H54 (cell line): ENCODE measurements at places on chromosomes 7 and 10.

DNA sequence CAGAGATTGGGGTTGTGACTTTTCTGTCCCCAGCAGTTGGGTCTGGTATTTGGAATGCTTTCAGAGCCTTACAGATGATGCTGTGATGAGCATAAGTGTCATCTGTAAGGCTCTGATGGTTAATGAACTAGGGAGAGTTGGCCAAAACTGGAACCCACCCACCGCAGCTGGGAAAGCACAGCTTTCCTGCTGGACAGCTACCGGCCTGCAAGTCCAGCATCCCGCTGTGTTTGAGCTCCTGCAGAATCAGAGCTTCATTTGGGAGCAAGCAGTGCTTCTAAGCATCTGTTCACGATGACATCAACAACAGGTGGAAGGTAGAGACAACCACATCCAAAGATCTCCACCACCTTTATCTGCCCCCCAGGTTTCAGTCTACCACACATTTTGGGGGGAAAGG lies 11.7 kb downstream of the UCN3 start:
- no peak for DNase-seq

- peak; percentile 83 for DNase-seq
Observed at GRCh38 chr7:139777948-139778841, at the start of gene HIPK2. Gene HIPK2 (minus strand): TSS chr7:139777998. CDS start chr7:139777623, 375 bp downstream.

DNA sequence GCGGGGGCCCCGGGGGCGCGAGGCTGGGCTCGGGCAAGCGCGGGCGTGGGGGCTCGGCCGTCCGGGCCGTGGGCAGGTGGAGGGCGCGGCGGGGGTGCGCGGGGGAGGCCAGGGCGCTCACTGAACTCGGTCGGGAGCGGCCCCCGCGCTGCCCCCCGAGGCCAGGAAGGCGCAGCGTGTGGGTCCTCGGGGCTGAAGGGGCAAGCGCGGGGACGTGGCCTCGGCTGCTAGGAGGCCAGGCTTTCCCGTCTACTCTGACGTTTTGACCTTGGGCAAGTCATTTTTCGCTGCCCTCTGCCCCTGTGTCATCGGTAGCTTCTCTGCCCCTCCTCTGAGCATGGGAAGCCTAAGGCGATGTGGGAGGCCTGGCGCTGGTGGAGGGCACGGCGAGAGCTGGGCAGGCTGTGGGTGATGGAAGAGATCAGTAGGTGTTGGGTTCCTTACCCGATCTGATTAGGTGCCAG lies 441 bp downstream of the FBH1 start:
- peak; percentile 20 for DNase-seq

DNA sequence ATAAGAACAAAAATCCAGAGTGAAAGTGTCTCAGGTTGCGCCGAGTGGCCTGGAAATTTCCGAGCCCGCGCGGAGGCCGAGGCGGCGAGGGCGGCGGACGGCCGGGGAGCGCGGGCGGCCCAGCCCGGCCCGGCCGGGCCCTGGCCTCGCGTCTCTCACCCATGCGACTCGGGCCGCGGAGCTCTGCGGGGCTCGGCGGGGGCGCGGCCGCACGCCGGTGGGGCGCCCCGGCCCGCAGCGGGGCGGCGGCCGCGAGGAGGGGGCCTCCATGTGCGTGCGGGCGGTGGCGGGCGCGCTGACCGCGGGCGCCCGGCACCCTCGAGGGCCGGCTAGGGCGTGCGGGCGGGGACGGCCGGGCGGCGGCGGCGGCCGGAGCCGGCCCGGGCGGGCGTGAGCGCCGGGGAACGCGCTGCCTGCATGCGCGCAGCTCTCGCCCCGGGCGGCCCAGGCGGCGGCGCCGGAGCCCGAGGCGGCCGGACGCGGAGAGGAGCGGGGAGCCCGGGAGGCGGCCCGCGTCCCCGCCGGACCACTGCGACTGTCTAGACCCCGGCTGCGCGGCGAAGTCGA lies 302 bp upstream of the EN2 start:
- DNase-seq = no peak

GRCh38 chr10:62634576-62634975 lies 169.9 kb upstream of the ADO start:
- no peak for DNase-seq

- DNase-seq = no peak
Observed at GRCh38 chr7:39536951-39537350, 29.3 kb upstream of the YAE1 start.

DNA sequence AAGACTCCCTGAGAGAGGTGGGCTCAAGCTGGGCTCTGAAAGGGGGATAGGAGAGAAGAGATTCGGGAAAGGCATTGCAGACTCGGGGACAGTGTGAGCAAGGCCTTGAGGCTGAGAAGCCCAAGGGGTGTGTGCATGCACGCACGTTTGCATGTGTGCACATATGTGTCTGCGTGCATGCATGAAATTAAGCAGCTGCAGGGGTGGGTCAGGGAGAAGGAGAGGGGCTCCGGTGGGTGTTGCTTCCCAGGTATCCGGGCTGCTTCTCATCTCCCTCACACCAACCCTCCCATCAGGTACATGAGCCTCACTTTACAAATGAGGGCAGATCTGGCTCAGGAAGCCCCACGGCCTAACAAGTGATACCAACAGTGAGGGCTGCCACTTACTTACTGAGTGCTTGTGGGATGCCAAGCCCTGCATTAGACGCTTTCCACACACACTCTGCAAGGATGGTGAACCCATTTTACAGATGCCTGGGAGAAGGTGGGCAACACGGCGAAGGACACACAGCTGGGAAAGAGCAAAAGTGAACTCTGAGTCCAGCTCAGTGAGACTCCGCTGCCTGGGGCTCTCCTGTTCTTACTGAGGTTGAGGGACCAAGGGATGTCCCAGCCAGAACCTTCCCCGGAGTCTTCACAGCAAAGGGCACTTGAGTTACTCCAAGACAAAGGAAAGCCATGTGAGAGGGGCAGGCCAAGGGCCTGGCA lies 26.4 kb downstream of the ZCCHC24 start:
- DNase-seq = no peak

DNA sequence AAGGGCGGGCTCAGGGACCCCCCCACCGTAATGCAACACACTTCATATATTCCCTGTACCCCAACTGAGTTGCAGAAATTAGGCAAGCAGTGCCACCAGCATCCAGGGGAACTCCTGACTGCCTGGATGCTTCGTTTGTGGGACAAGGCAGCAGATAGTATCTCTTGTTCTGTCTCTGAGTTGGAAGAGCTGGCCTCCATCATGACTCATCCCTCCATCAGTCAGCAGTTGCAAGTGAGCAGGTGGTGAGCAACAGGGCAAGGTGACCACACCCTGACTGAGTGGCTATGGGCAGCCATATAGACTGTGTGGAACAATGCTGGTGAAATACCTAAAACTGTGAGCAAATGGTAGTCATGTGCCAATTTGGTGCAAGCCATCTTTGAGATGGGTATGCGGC lies 22.8 kb upstream of the ADAMTS14 start:
- peak; percentile 79 for DNase-seq

- DNase-seq = peak; percentile 7
Observed at GRCh38 chr7:23863209-23863787, 153.3 kb downstream of the STK31 start.

GRCh38 chr10:100020886-100021253 lies 11.1 kb upstream of the DNMBP start:
- no peak for DNase-seq

DNA sequence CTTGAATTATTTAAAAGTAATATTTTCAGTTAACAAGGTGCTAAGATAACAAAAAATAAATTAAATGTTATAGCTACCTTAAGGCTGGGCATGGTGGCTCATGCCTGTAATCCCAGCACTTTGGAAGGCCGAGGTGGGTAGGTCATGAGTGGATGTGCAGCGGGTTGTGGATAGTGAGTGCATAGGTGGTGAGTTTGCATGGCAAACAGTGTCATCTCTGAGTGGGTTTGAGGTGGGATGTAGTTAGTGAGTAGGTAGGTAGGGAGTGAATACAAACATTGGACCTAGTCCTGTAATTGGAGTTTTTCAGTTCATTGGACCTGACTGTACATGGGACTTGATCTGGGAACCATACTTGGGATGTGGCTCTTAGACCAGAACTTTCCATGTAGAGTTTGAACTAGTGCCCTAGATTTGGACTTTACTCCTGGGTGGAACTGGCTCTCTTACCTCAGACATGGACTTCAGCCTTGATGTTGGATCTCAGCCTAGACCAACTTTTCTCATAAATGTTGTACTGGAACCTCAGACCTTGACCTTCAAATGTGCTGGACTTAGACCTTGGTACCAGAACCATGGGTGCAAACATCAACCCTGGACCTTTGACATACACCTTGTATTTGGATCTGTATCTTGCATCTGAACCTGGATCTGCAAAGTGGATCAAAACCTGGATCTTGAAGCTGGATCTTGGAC lies 47.0 kb downstream of the SEC61G start:
- no peak for DNase-seq

- peak; percentile 28 for DNase-seq
Observed at GRCh38 chr10:12181065-12181775, 14.5 kb downstream of the NUDT5 start.

- DNase-seq = no peak
Observed at GRCh38 chr10:132316133-132316532, 8.4 kb upstream of the STK32C start.

DNA sequence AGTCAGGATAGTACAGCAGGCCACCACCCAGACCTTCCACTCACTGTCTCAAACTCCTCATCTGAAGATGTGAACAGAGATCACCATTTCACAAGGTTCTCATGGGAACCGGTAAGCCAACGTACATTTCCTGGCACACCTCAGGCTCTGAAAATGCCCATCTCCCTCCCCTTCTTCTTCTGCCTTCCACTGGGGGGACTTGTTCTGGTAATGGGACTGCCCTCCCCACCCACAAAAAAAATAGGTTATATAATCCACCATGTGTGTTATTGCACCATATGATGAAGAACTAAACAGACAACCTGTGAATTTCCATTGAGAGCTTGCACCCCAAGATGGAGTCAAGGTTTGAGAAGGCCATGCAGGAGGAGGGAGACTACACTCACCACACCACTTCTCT lies 42.1 kb upstream of the IKZF1 start:
- no peak for DNase-seq

DNA sequence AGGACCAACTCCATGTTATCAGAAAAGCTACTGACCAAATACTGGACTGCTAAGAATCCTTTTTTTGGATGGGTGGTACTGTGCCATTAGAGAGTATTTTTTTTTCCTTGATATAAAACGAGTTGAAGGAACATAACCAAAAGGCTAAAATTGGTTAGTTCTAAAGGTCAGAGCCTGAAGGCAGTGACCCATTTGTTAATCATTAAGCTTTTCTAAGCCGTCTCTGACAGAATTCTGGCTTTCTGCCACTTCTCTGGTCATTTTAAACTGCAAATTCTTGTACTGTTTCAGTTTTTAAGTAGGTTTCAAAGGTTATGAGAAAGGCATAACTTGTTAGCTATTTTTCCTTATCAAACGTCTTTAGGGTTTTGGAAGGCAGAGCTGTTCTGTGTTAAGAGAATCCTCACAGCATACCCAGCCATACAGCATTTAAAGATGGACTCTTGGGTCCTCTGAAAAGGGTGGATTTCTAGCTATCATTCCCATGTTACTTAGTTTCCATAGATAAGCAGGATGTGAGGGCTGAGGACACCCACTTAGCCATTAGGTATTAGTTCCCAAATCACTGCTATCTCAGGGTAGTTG lies 196.8 kb downstream of the RNLS start:
- no peak for DNase-seq

- DNase-seq = no peak
Observed at GRCh38 chr7:121384265-121384664, 11.8 kb downstream of the FAM3C start.

DNA sequence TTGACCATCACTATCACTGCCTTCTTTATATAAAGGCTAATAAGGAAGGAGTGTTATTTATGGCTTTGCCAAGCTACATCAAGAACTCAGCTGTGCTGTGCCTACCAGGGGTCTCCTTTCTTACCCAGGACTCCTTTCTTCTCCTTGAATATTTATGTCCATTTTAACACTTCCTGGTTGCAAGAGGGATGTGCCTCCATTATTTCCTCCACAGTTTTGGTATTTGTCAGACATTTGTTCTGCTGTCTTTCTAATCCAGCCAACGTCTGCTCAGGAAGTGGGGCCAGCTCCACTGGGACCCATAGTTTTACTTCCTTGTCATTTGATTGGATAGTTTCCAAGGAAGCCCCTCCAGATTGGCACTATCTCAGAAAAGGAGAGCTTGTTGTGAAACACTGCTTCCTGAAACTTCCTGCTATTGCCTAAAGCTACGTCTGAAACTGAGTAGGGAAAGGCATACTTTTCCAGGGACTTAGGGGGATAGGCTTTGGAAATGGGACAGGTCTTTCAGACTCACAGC lies 6.6 kb upstream of the STRIP2 start:
- no peak for DNase-seq

GRCh38 chr7:64768824-64769223 lies 25.4 kb upstream of the ZNF138 start:
- DNase-seq = no peak

DNA sequence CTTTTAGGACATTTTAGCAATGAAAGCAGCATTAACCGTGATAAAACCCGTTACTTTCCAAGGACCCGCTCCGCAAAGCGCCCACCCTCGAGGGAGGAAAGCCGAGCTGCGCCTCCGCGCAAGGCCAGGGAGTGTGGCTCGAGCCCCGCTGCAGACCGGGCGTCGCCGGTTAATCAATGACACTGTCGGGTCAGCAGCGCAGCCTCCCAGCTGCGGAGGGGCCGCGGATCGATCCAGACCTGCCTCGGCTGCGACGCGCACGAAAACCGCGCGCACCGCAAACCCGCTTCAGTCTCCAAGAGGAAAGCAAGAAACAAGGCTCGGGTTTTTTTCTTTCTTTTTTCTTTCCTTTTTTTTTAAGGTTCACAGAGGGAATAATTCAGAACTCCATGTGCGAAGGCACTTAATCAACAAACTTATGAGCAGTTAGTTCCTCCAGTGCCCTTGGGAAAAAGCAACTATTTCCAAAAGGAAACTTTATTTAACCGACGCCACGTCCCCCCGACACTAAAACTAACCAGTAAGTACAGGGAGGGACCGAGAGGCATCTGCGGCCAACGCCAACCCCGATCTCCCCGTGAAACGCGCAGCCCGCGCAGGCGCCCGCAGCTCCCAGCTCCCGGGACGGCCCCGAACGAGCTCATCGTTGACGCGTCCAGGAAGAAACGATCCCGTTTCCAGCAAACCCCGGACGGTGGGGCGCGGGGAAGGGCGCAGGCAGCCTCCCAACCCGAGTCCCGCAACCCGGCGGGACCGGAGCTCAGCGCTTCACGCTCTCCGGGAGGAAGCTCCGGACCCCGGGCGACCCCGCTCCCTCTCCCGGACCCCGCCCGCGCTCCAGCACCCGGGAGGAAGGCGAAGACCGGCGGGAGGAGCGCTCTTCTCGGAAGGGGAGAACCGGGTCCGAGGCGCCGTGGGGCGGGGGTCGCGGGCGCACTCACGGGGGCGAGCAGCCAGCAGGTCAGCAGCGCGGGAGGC lies 598 bp downstream of the VIPR2 start:
- DNase-seq = no peak

GRCh38 chr7:116273918-116274301 lies 63.6 kb downstream of the TES start:
- no peak for DNase-seq

GRCh38 chr7:13466874-13467547 lies 522.5 kb downstream of the ETV1 start:
- DNase-seq = no peak

GRCh38 chr7:35268953-35269352 lies 15.1 kb upstream of the TBX20 start:
- no peak for DNase-seq

- no peak for DNase-seq
Observed at GRCh38 chr10:58453105-58453504, 59.6 kb upstream of the BICC1 start.
